Activated CD8-positive, alpha-beta T cell treated with anti-CD3 and anti-CD28 coated beads for 36 hours (primary cell): ENCODE measurements at places on chromosomes 7 and 10. TPM values are rescaled to one million over a fixed set of nuclear protein-coding genes. Genes with fewer than 3 reads are reported as not detected.

DNA sequence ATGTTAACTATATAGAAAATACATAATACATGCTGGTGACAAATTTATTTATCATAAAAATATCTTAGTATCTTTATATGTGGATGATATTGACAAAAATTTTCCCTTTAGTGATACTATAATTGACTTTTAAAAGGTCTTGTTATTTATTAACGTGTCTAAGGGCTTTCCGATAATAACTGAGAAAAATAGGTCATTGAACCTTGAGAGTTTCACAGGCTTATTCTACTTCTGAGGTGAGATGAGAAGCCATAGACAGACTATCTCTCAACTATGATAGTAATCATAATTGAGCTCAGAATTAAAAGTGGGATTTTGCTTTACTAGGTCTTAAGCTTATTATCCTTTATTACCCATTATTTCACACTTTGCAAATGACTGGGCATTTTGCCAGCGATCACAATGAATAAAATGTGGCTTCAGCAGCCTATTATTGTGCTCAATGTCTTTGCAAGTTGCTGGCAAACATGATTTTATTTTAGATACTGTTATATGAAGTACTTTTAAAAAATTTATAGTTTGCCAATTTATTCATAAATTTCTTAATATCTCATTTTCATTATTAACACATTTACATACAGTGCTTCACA lies 574.5 kb downstream of the ZWINT start:
- H3K27ac ChIP-seq, result no peak overlapping the region
- no peak overlapping the region for H3K4me3 ChIP-seq
- H3K27me3 ChIP-seq, result no peaks in the 10 kb centered on the region
- DNase-seq, result no peak
- H3K36me3 ChIP-seq, result no peaks in the 10 kb centered on the region

The SGCE gene
- total RNA-seq, result not detected

DNA sequence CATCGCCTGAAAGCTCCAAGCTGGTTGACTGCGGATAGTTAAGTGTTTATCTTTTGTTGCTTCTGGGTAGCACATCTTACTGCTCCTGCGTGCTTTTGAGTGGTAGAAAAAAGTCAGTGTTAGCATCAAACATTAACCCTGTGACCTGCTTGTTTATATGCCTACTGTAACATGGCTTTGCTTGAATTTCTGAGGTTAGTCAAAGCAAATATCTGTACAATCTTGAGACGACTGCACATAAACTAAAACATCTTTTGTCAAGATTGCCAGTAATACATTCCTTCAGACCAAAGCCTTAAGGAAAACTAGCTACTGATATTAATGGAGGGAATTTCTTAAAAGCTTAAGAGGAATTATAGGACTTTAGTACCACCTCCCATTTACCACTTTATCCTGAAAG lies 163.7 kb downstream of the BAMBI start:
- peaks cover 3% of the 10 kb centered on the region for H3K27me3 ChIP-seq
- no peaks in the 10 kb centered on the region for H3K4me1 ChIP-seq
- no peak overlapping the region for H3K4me3 ChIP-seq

GRCh38 chr7:141304291-141304690 lies 230.4 kb downstream of the TMEM178B start:
- no peak overlapping the region for H3K27ac ChIP-seq
- no peaks in the 10 kb centered on the region for H3K36me3 ChIP-seq
- no peak overlapping the region for H3K4me3 ChIP-seq
- H3K4me1 ChIP-seq, result no peaks in the 10 kb centered on the region
- no peaks in the 10 kb centered on the region for H3K27me3 ChIP-seq
- no peak for DNase-seq

DNA sequence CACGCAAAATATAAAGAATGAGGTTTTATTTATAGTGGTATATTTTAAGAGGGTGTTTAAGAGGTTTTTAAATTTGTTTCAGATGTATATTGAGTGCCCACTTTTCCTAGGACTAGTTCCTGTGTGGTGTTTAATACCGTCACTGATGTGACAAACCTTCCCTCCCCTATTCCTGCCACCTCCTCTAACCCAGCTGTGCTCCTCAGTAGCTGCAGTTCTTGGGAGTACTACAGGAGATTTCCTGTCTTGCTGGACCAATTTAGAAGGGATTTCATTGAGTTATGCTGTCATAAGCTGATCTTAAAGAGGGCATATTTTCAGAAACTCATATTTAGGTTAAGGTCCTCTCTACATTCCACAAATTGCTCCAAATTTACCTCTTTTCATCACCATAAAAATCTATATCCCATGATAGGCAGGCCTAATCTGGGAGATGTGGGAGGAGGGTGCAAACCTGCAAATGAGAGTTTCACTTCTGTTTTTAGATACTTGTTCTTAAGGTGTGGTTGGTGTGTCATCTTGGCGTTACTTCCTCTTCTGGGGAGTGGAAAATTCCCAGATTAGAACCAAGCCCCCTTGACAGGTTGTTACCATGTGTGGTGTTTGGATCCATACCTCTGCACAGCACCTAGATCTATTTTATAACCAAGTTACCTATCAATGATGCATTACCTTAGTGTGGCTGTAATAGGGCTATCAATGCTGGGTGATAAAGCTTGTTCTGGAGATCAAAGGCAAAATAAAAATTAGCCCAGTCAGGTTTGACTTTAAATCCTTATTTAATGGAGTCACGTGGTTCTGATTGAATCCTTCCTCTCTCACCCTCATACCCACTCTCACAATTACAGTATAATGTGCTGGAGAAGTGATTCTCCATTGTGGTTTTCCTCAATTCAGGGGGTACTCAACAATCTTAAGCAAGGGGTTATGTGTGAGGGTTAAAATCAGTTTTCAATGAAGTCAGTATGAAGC lies 141.1 kb downstream of the CDK14 start:
- H3K4me3 ChIP-seq, result no peak overlapping the region
- H3K36me3 ChIP-seq, result no peaks in the 10 kb centered on the region
- peaks cover 12% of the 10 kb centered on the region for H3K4me1 ChIP-seq
- peaks cover 5% of the 10 kb centered on the region for H3K27me3 ChIP-seq
- peak; percentile 12 for DNase-seq

DNA sequence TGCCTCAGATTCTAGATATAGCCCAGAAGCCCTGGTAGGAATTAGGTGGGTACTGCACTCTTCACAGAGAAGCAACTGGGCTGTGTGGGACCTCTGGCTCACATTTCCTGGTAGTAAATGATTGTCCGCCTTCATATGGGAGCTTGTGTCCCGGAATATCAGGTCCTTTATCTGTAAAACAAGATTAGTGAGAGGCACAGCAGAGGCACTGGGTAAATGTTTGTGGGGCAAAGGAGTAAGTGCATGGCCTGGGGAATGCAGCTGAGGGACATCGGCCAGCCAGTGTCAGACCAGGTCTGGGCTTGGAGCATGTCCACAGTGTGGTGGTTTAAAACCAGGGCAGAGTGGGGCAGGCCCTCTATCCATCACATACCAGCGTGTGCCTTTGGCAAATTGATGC lies 323.3 kb upstream of the ZMIZ1 start:
- no peak overlapping the region for H3K4me3 ChIP-seq
- peaks cover 25% of the 10 kb centered on the region for H3K4me1 ChIP-seq
- no peak overlapping the region for H3K27ac ChIP-seq
- no peak for DNase-seq

GRCh38 chr10:84329196-84329611 lies 815 bp downstream of the CCSER2 start:
- peak overlapping the region; percentile 94 for H3K27ac ChIP-seq
- H3K4me3 ChIP-seq, result peak overlapping the region; percentile 89
- DNase-seq, result peak; percentile 90
- H3K4me1 ChIP-seq, result peaks cover 20% of the 10 kb centered on the region
- peaks cover 10% of the 10 kb centered on the region for H3K36me3 ChIP-seq

DNA sequence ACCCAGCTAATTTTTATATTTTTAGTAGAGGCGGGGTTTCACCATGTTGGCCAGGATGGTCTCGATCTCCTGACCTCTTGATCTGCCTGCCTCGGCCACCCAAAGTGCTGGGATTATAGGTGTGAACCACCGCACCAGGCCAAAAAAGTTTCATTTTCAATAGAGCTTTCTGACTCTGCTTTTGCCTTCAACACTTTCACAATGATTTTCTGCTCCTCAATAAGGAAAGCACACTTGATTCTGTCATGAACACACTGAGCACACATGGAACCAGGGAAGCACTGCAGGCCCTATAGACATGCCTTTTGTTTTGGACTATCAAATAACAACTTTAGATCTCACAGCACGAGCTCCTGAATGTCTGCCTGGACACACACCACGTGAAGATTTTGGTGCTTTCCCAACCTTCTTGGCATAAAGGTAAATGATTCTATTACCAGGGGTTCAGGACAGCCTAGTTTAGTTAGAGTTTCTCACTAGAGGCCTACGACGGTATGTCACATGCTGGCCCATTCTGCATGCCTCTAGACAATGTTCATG lies 8.0 kb downstream of the RRP12 start:
- peaks cover 4% of the 10 kb centered on the region for H3K4me1 ChIP-seq
- no peak overlapping the region for H3K4me3 ChIP-seq
- H3K27me3 ChIP-seq, result no peaks in the 10 kb centered on the region
- DNase-seq, result no peak

- DNase-seq, result no peak
- H3K4me1 ChIP-seq, result no peaks in the 10 kb centered on the region
- no peaks in the 10 kb centered on the region for H3K36me3 ChIP-seq
Observed at GRCh38 chr10:83222832-83223742, 916.2 kb upstream of the GHITM start.

DNA sequence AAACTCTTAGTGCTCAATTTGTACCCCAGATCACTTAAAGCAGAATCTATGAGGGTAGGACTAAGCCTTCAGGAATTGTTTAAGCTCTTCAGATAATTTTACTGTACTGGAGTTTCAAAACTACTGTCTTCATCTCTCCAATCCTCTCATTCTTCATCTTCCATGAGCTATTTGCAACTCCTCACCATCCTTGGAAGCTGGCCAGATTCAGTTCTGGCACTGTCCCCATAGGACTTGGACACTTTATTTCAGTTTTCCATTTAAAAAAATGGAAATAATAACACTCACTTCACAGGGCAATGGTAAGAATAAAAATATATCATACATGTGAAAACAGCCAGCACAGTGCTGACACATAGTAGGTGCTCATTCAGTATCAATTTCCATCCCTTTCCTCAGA lies 74.6 kb downstream of the PPP1R17 start:
- H3K36me3 ChIP-seq, result no peaks in the 10 kb centered on the region
- no peak overlapping the region for H3K27ac ChIP-seq
- no peak overlapping the region for H3K4me3 ChIP-seq
- no peaks in the 10 kb centered on the region for H3K4me1 ChIP-seq
- no peaks in the 10 kb centered on the region for H3K27me3 ChIP-seq
